CD4-positive, alpha-beta T cell (primary cell): ENCODE measurements at places on chromosomes 2 and 18.

GRCh38 chr2:229832510-229832898 is 89.3 kb downstream of the TRIP12 start:
- no peak for DNase-seq

GRCh38 chr2:103003750-103004260 is 242.0 kb downstream of the TMEM182 start:
- no peak for DNase-seq

GRCh38 chr2:28477087-28477486 is 18.8 kb upstream of the PLB1 start:
- DNase-seq, result no peak

DNA sequence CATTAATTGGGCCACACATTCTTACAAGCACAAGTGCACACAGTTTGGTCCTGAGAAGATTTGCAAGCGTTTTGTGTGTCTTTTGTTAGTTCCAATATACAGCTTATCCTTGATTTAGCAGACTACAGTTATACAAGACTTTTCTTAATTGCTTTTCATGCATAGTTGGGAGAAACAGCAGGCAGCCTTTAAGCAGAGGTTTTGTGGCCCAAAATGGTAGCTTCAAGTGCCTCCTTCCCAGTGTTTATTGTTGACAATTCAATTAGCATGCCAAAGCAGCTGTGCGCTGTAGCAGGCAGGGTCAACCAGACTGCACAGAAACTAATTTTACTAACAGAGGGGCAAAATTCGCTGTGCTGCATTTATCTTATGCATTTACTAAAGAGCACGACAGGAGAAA is 47.5 kb downstream of the FRZB start:
- no peak for DNase-seq

GRCh38 chr2:20164061-20164733 is 60.7 kb downstream of the SDC1 start:
- DNase-seq, result no peak

DNA sequence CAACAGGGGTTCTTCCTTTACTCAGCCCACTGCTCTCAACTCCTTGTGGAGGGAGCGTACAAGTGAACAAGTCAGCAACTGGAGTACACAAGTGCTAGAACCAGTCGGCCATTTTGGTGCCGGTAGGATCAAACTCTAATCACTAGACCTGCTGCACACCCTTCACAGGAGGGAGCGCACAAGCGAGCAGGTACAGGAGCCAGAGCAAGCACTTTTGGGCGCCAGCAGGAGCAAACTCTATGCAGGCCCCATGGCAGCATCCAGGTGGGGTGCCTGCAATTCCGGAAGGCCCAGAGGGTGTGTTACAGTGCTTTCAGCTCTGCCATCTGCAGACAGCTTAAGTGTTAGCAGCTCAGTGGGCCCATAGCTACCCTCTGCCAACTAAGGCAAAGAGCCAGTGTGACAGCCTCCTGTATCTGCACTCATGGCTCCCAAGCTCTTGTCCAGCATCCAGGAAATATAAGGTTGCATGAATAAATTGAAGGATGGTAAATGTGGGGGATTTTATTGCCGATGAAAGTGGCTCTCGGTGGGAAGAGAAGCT is 426.1 kb downstream of the DCC start:
- DNase-seq, result no peak

- DNase-seq, result no peak
These were observed 35.3 kb downstream of the NHEJ1 start for GRCh38 chr2:219125225-219125885.

GRCh38 chr2:28643911-28644334 is 107.7 kb upstream of the PPP1CB start:
- no peak for DNase-seq

- no peak for DNase-seq
These were observed 4.8 kb upstream of the POU3F3 start for GRCh38 chr2:104849101-104849500.

- no peak for DNase-seq
These were observed 25.7 kb upstream of the FAM178B start for GRCh38 chr2:97011977-97012569.

DNA sequence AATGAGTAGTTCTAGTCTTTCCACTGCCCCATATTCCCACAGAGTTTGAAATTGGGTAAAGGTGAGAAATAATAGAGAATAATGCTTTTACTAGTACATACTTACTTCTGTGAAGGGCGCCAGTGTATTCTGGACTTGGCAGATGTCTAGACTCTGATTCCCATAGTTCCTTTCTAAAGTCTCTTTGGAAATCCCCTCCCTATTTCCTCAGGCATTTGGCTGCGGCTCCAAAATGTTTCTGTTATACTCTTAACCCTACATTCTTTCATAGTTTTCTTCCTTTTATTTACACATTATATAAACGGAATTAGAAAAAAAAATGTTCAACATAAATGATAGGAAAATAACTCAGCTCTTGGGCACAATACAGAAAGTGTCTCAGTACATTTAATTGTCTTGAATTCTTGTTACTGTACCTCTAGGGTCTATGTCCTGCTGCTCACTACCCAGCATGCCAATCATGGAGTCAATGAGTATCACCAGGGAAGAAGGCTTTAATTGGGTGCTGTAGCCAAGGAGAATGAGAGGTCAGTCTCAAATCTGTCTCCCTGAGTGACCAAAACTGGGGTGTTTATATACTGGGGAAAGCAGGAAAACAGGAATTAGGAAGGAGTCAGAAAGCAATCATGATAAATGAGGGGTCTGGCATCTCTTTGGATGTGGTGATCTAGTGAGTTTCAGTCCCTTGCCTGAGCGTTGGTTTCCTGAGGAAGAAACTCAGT is 147.8 kb upstream of the MMADHC start:
- no peak for DNase-seq

- DNase-seq, result no peak
These were observed 698.2 kb downstream of the MBD2 start for GRCh38 chr18:53526101-53526870.

GRCh38 chr2:176174824-176175708 is 13.4 kb upstream of the HOXD1 start:
- DNase-seq, result no peak
